Large intestine (tissue), 12 donors: ENCODE measurements at places on chromosomes 7 and 10. TPM values are rescaled to one million over a fixed set of nuclear protein-coding genes. Genes with fewer than 3 reads are reported as not detected.

OR2A42 gene
- polyA plus RNA-seq, result 0.34 TPM

CUBN gene
- 73.9 TPM for polyA plus RNA-seq

FLNC gene
- polyA plus RNA-seq, result 53.3 TPM

C10orf105 gene
- polyA plus RNA-seq, result 0.27 TPM

CRPPA gene
- 1.8 TPM for polyA plus RNA-seq

AS3MT gene
- polyA plus RNA-seq, result 15.5 TPM

ARPC1B gene
- 73.1 TPM for polyA plus RNA-seq

SOSTDC1 gene
- polyA plus RNA-seq, result 11.0 TPM

PDZD7 gene
- 95.8 TPM for polyA plus RNA-seq

PAX4 gene
- polyA plus RNA-seq, result 2.8 TPM

SLC29A4 gene
- polyA plus RNA-seq, result 22.7 TPM

NANOS1 gene
- polyA plus RNA-seq, result 1.9 TPM

GBX1 gene
- 0.07 TPM for polyA plus RNA-seq

DDC gene
- polyA plus RNA-seq, result 213 TPM

CALHM1 gene
- polyA plus RNA-seq, result 0.04 TPM

OPN4 gene
- not detected for polyA plus RNA-seq

PDLIM1 gene
- 334 TPM for polyA plus RNA-seq

SUGCT gene
- polyA plus RNA-seq, result 18.8 TPM
